Inflammatory macrophage (primary cell): ENCODE measurements at places on chromosomes 3 and 15.
A peak's percentile ranks its signal among the peaks of the same experiment; 100 is the strongest.

GRCh38 chr15:91429973-91430372 lies 329.9 kb downstream of the SV2B start:
- DNase-seq: no peak

- no peak for DNase-seq
Measured at GRCh38 chr3:59374818-59375211, 325.0 kb upstream of the CFAP20DC start.

- DNase-seq: no peak
Measured at GRCh38 chr3:56939834-56940233, 120.6 kb upstream of the SPATA12 start.

DNA sequence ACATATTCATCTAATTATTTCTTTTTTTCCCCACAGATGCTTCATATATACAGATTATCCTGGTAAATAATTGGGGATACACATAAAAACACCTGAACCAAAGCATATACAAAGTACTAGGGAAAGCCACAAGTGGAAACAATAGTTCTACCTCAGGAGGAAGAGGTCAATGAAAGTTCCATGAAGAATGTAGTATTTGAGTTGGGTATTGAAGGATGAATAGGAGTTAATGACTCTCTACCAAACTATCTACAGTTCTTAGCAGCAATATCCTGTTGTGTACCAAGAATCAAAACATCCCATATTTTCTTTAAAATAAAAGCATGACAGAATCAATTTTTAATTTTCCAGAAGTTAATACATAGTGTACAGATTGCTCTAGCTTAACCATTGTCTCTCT lies 78.9 kb downstream of the STAC start:
- no peak for DNase-seq

GRCh38 chr3:168096210-168096652 lies 507 bp upstream of the GOLIM4 start:
- peak; percentile 71 for DNase-seq

- DNase-seq: peak; percentile 34
Measured at GRCh38 chr3:155805204-155805801, 775 bp downstream of the C3orf33 start.

- DNase-seq: no peak
Measured at GRCh38 chr3:9402410-9403228, 5.2 kb downstream of the SETD5 start.

- DNase-seq: peak; percentile 90
Measured at GRCh38 chr15:90914305-90915080, 11.4 kb downstream of the MAN2A2 start.

DNA sequence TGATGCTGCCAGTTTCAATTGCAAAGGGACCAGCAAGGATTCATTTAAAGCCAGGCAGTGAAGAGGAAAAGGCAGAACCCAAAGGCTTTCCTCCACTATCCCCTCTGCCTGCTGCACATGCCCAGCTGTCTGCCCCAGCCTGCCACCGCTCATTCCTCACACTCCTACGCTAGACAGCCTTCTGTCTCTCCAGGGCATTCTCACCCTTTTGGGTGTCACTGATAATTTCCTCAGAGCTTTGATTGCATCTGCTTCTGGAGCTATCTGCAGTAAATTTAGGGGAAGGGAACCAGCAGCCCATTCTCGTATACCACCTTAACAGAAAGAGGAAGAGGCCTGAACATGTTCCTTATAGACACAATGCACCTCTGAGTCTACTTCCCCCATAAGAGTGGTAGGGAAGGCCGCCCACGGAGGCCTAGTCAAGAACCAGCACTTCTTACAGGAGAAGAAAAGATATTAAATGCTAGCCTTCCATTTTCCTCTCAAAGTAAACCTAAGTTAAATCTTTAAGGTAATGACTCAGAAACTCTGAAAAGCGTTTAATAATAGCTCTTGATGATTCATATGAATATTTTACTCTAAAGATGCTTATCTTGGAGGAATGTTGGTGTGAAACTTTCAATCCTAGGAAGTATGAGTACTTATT lies 20.9 kb downstream of the NUDT16 start:
- DNase-seq: peak; percentile 77

DNA sequence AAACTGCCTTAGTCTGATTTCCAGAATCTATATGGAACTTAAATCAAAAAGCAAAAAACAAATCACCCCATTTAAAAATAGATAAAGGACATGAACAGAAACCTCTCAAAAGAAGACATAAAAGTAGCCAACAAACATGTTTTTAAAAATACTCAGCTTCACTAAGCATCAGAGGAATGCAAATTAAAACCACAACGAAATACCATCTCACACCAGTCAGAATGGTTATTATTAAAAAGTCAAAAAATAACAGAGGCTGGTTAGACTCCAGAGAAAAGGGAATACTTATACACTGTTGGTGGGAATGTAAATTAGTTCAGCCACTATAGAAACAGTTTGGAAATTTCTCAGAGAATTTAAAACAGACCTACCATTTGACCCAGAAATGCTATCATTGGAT lies 367.9 kb downstream of the ZIC4 start:
- DNase-seq: no peak

DNA sequence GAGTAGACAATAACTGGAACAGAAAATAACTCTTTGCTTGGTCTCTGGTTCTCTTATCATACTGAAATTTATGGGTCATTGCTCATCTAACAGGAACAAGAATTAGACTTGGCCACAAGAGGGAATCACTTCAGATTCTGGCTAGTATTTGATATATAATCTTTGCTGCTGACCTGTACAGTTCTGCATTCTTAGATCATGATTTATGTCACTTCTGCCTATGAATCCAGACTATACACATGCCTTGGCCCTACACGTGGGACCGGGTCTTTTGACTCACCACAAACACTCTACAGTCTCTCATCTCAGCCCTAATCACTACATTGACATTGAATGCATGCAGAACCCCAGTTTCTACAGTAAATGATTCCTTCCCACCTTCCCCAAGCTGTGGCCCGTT lies 162.5 kb upstream of the SOX2 start:
- DNase-seq: no peak

DNA sequence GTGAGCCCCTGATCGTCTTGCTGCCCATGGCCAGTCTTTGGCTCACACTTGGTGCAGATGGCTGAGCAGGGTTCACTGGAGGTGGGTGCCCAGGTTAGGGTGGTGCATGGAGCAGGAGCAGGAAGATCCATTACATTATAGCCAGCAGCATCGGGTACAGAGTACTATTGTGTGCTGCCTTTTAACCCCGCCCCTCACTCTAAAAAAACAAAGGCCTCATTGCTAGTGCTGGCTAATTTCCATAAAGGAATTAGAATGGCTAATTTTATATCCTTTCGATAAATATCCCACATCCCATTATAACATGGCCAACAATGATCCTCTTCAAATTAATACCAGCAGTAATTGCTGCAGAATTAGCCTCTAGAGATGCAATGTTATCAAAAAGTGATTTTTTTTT lies 45.8 kb upstream of the PPP4R2 start:
- DNase-seq: no peak

DNA sequence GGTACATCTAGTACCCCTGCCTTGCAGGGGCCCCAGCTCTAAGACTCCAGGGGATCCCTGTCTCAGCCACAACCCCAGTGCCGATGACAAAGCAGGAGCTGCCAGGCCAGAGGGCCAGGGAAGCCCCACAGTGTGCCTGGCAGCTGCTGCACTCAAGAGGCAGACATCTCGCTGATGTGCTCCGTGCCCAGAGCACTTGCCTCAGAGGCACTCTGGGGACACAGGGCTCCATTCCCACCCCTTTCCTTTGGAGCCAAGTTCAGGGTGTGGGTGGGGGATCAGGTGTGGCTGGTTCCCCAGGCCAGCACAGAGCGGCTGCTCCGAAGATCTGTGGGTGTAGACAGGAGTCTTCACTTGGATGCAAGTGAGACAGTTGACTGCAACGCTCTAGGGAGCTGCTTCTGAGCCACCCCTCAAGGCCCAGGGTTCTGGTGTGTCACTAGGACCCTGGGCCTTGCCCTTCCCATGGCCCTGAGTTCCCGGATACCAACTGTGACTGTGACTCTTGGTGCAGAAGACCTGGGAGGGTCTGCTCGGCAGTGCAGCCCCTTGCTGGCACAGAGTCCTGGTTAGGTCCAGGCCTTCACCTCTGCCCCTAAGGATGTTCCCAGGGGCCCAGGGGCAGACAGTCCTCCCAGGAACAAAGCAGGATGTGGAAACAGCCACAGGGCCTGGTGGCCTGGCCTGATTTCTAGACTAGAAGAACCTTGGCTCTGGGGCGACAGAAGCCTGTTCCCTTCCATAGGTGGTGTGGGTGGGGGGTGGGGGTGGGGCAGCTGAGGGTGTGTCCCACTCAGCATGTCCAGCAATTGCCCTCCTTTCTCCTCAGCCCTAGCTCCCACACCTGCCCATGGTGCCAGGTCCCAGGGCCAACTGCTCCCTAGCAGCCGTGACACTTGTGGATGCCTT lies 2.5 kb downstream of the NT5DC2 start:
- DNase-seq: no peak

DNA sequence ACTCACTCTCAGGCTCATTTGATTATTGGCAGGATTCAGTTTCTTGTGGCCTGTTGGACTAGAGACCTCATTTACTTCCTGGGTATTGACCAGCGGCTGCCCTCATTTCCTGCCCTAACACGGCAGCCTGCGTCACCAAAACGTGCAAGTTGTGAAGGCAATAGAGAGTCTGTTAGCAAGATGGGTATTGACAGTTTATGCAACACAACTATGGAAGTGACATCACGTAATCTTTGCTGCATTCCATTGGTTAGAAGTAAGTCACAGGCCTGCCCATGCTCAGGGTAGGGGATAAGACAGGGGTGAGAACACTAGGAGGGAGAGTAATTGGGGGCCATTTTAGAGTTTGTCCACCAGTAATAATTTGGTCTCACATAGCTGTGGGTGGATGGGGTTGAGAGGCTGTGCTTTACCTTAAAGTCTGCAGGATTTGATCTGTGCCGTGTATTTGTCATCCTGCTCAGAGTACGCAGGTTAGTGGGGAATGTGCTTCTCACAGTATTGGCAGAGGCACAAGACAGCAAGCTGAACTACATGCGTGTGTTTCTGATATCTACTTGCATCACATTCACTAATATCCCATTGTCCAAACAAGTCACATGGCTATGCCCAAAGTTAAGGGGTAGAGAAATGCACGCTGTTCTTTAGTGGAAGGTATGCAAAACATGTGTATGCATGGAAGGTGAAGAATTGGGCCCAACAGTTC lies 83.3 kb downstream of the EDEM1 start:
- no peak for DNase-seq

GRCh38 chr3:192161661-192162060 lies 565.7 kb downstream of the FGF12 start:
- no peak for DNase-seq

- DNase-seq: no peak
Measured at GRCh38 chr3:125292015-125292414, 79.5 kb upstream of the SLC12A8 start.

DNA sequence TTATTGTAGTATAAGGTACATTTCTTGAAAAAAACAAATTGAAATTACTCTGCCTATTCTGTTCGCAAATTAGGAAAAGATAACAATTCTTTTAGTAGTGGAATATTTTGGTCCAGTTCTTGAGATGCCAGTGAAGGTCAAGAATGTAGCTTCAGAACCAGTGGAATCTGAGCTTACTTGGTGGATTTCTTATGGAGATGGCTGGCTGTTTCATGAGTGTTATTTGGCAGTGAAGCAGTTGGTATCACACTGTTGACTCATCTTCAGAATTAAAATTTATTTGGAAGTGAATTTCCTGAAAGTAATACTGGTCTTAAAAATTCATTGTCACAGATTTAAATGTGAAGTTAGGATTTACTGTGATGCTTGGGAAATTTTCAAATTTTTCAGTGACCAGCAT lies 19.1 kb downstream of the RNF13 start:
- no peak for DNase-seq

DNA sequence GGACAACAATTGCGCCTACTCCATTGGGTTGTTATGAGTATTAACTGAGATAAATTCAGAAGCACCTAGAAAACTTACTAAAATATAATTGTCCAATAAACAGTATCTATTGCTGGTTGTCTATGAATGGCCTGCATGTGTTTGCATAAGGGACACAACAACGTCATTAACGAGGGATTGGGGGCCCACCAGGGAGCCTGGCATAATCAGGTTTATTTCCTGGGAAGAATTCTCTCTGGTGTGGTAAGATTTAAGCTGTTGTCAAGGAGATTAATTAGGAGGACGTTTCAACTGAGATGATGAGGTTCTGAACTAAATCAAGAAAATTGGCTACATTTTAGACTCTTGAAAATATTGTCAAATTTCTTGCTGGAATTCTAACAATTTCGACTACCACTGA lies 176.1 kb upstream of the CDIN1 start:
- DNase-seq: no peak

DNA sequence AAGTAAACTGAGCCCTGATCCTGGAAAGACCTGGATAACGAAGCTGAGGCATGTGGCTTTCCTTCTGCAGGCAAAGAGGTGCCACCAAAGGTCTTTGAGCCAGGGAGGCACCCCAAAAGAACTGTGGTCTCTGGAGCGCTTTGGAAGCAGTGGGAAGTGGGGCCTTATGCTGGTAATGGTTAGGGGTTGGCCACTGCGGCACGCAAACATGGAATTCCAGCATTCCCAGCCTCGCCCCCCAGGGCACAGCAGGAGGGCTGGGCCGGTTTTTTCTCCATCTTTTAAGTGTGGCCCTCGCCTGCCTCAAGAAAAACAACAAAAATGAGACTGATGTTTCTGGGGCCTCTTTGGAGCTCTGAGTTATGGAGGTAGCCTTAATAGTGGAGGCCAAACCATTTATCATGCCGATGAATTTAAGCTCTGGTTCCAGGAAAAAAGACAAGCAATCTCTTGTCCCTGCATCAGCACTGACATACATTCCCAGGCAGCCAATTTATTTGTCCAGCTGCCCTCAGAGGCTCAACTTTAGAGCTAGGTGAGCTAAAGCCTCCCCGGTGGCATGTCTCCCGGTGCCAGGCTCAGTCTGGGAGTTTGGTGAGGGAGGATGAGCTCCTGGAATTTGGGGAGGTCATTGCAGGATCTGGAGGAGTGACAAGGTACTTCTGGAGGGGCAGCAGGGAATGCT lies 109.0 kb downstream of the TLE3 start:
- DNase-seq: no peak

- no peak for DNase-seq
Measured at GRCh38 chr15:40322531-40323238, 807 bp upstream of the INAFM2 start.

- DNase-seq: no peak
Measured at GRCh38 chr3:123847209-123847608, 36.9 kb downstream of the MYLK start.

DNA sequence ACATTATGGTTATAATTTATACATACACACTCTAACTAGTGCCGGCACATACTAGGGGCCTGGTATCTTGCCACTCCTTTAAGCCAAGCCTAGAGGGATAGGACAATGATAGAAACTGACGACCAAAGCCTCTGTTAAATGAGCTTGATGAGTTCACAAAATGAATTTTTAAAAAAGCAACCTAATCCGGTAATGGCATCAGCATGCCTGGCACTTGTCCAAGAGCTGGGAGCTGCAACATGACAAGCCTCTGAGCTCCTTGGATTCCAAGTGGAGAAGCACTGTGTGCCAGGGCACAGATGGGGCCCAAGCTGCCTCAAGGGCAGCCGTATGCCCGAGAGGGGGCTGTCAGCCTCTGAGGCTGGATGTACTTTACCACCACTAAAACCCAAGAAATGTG lies 9.7 kb downstream of the ETV5 start:
- DNase-seq: no peak
